ENCODE measurements at places on chromosomes 12 and 14.

- no peak for DNase-seq
These were observed 128.8 kb downstream of the PAPOLA start for GRCh38 chr14:96631030-96631429.

DNA sequence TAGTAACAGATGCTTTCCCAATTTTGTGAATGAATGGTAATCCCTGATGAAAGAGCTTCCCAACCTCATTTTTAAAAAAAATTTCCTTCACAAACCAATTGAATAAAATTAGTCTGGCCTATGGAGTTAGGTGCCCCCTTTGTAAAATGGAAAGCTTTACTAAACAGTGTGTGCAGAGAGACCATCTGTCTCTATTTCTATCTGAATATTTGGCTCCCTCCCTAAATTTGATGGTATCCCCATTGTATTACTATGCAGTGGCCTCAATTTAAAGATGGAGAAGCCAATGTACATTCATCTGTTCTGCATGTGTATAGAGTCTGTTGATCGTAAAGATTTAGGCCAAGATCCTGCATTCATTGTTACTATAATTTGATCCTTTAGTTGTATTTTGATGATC lies 397.7 kb upstream of the RGS6 start:
- no peak for DNase-seq

DNA sequence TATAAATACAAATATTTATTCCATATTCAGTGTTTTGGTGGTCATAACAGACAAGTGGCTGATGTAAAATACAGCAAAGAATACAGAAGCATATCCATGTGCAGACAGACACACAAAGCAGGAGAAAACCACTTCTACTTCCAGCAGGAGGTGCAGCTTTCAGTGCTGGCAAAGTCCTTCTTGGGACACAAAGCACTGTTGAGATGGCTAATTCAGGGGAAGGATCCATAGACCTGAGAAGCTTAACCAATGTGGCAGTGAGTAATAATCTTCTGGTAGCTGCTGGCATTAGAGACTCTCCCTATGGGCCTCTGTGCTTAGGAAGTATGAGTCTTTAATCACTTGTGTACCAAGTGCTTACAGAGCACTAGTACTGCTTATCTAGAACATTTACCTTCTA lies 26.8 kb downstream of the AMN1 start:
- DNase-seq = no peak

GRCh38 chr14:48748151-48748675 lies 838.0 kb downstream of the RPS29 start:
- DNase-seq = no peak

GRCh38 chr12:108455706-108456105 lies 59.4 kb upstream of the FICD start:
- no peak for DNase-seq
